Inflammatory macrophage treated with lipopolysaccharide for 1 hour (primary cell): ENCODE measurements at places on chromosomes 7 and 10.

DNA sequence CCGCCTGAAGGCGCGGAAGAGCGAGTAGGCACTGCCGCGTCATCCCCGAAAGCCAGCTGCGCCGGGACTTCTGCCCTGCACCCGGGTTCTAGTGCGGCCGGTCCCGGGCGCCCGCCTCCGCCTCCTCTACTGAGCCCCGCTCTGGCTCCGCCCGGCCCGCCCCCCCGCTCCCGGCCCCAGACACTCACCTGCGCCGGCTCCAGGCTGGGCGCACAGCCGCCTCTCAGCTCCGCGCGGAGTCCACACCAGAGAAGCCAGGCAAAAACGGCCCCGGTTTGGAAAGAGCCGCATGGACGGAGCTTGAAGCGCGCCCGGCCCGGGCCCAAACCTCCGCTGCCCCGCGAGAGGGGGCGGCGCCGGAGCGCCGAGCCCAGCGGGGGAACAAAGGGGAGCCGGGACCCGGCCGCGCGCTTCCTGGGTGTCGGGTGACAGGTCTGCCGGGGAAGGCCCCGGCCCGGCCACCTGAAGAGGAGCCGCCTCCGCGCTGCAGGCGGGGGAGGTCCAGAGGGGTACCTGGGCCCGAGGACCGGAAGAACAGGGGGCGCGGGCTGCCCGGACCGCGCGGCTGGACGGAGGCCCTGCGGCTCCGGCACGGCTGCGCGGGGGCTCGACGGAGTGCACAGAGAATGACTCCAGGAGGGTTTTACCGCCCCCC is 168.2 kb downstream of the NRF1 start:
- DNase-seq = no peak

DNA sequence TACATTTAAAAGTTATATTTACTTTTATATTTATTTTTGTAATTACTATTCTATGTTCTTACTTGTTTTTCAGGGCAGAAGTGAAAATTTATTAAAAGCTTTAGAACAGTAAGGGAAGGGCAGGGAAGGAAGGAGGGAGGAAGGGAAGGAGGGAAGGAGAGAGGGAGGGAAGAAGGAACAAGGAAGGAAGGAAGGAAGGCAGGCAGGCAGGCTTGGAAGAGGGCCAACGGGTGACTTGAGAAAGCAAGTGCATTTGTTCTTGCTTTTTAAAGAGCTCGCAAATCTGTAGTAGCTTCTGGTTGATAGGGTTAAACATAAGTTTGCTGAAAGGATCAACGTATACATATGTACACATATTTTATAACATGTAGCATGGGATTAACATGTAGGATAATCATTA is 725.3 kb upstream of the FZD8 start:
- no peak for DNase-seq

- DNase-seq = no peak
These were observed 816.4 kb downstream of the GRM8 start for GRCh38 chr7:126436213-126436868.

DNA sequence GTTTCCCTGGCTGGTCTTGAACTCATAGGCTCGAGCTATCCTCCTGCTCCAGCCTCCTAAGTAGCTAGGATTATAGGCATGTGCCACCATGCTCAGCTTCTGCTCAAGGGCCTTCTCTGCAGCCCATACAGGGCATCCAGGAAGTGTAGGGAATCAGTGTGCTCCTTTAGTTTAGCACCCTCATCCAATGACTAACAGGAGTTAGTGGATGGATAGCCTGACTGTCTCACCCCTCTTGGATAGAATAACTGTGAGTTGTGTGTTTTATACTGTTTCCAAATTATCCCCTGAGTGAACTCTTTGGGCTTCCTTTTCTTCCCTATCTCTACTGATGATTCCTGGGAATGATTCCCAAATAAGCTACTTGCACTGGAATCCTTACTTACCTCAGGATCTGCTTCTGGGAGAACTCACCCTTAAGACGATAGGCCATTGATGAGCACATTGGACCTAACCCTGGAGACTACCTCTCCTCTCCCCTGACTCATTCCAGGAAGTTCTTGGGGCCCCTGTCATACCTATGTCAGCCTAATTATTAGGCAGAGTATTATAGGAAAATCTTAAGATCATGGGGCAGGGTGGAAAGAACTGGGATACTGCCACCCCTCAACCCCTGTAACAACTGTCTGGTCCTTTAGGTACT is 18.5 kb downstream of the STRIP2 start:
- DNase-seq = no peak

GRCh38 chr7:36972140-36972518 is 247.8 kb upstream of the AOAH start:
- DNase-seq = peak; percentile 87

- no peak for DNase-seq
These were observed 19.3 kb upstream of the ADAMTS14 start for GRCh38 chr10:70652761-70653657.

GRCh38 chr10:118047157-118047719 is 497 bp upstream of the RAB11FIP2 start:
- DNase-seq = no peak

GRCh38 chr7:147510923-147511322 is 1079.6 kb upstream of the C7orf33 start:
- no peak for DNase-seq

DNA sequence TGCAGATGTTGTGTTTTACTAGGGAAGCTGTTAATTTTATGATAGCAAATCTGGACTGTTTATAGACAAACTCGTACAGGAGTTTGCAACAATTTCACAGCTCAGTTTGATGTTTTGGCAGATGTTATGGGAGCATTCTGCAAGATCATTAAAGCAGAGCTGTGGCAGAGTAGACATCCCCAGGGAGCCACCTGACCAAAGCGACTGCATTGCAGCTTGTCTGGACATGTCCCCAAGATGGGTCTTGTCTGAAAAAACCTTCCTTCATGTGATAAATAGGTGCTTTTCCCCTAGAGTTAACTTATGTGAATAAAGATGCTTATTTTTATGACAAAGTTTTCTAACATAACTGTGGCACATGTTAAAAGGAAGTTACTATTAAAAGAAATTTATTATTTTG is 91.2 kb upstream of the GPR141 start:
- no peak for DNase-seq
